ENCODE measurements at places on chromosomes 5 and 9.

DNA sequence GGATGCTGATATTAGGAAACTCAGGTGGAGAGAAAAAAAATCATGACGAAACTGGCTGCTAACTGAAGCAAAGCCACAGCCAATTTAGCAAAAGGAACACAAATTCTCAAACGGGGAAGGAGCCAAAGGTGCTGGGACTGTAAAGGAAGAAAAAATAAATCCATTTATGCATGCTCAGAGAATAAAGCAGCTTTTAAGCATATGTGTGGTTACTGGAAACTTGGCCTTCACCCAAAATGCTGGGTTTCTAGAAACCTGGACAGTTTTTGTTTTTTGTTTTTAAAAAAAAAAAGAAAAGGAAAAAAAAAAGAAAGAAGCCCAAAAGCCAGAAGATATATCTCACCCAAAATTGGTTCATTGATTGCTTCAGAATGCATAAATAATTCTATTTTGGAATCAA, 8.0 kb downstream of the WHRN start:
- H3K27ac ChIP-seq, result no peak overlapping the region
- peaks cover 44% of the 10 kb centered on the region for H3K27me3 ChIP-seq
- no peaks in the 10 kb centered on the region for H3K36me3 ChIP-seq
- H3K4me3 ChIP-seq, result no peak overlapping the region
- peaks cover 2% of the 10 kb centered on the region for H3K4me1 ChIP-seq

GRCh38 chr5:143114481-143114880, 289.0 kb downstream of the NR3C1 start:
- H3K4me3 ChIP-seq, result no peak overlapping the region
- no peak overlapping the region for H3K27ac ChIP-seq
- no peaks in the 10 kb centered on the region for H3K27me3 ChIP-seq

GRCh38 chr9:136667214-136667939, 4.7 kb downstream of the EGFL7 start:
- no peaks in the 10 kb centered on the region for H3K36me3 ChIP-seq
- H3K27me3 ChIP-seq, result peaks cover 53% of the 10 kb centered on the region
- no peak overlapping the region for H3K27ac ChIP-seq
- no peak overlapping the region for H3K4me3 ChIP-seq
- DNase-seq, result no peak

DNA sequence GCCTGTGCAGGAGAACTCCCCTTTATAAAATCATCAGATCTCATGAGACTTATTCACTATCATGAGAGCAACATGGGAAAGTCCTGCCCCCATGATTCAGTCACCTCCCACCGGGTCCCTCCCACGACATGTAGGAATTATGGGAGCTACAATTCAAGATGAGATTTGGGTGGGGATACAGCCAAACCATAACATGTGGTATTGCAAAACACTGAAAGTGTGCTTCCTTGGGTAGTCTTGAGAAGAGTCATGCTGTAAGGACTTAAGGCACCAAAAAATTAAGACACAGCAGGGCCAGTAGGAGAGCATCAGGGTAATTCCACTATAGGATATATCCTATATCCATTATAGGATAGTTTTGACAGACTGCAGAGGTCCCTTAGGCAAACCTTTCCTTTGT, 29.4 kb upstream of the GDNF start:
- no peak for DNase-seq
- no peaks in the 10 kb centered on the region for H3K4me1 ChIP-seq
- no peak overlapping the region for H3K27ac ChIP-seq

GRCh38 chr5:108798513-108799265, 51.0 kb downstream of the FER start:
- no peaks in the 10 kb centered on the region for H3K27me3 ChIP-seq
- DNase-seq, result no peak
- H3K4me3 ChIP-seq, result no peak overlapping the region

DNA sequence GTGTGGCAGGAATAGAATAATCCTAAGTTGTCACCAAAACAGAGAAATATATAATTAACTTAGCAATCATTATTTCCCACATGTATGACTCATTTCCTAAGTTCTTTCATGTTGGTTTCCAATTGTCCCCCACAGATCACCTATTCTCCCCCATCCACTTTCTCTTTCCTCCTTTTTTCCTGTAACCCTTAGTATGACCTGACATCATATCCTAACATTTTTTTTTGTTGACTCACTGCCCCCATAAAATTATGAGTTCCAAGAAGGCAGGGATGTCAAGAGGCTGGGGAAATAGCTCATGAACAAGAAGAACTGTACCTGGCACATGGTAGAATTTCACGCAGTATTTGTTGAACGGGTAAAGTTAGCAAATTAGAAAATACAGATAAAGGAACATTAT, 186.7 kb downstream of the DCP2 start:
- H3K4me3 ChIP-seq, result no peak overlapping the region
- peaks cover 25% of the 10 kb centered on the region for H3K27me3 ChIP-seq
- no peak for DNase-seq
- H3K36me3 ChIP-seq, result no peaks in the 10 kb centered on the region
- no peaks in the 10 kb centered on the region for H3K4me1 ChIP-seq

Measured in activated naive CD4-positive, alpha-beta T cell treated with anti-CD3 and anti-CD28 coated beads, Interleukin-2, amount 10 ng/mL, durations not matched to agents 7 days and 5 days (primary cell).